ENCODE measurements at places on chromosomes 12 and 14.
A peak's percentile ranks its signal among the peaks of the same experiment; 100 is the strongest.

- DNase-seq: peak; percentile 39
Observed at GRCh38 chr12:106247674-106248311, at the start of gene CKAP4. TSS of gene CKAP4 (minus strand) at chr12:106248020. CDS start at chr12:106247851, 169 bp downstream.

DNA sequence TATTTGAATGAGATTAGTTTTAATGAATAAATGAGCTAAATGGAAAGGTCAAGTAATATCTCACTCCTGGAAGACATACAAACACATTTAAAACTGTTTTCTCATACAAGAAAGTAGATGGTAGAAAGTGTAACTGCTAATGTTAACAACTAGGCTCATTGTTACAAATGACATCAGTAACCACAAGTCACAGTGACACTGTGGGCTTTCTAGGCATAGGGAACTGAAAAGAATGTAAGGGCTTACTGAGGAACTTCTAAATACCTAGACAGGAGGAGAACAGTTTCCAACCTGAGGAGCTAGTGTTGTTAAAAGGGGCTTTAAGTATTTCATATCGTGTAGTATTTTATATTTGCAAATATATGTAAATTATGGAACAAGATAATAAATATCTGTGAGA lies 17.5 kb upstream of the ERGIC2 start:
- no peak for DNase-seq

- DNase-seq: no peak
Observed at GRCh38 chr12:6684609-6685008, 4.6 kb downstream of the ZNF384 start.

DNA sequence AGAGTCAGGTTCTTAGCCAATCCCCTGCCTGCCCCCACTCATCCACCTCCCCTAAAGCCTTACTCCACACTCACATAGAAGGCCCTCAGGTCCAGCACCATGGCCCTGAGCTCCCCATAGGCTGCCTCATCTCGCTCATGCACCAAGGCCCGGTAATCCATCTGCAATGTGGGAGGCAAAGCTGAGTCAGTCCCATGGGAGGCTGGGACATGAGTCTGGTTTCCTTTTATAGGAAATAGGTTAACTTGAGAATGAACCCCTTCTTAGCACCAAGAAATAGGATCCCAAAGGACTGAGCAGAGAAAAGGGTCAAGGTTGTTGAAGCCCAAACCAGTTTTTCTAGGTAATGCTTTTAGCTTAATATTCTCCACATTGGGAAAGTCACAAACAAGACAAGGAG lies 2.1 kb upstream of the EMC9 start:
- no peak for DNase-seq

GRCh38 chr12:49893753-49894750 lies 9.6 kb downstream of the FAIM2 start:
- DNase-seq: no peak

DNA sequence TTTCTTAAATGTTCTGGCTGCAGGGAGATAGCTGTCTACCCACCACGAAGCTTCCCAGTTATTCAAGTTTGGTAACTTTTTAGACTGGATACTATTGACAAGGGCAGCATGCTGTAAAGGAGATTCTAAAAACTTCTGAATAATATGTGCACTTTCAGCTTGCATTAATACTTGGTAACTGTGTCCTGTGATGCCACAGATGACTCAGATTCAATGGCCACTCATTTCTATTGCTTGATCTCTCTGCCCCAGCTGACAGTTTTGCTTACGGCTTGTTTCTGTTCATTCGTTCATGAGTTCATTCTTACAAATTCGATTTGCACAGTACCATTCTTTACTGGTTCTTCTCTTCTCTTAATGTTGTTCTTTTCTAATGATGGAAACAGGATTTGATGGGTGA lies 142.8 kb downstream of the PELI2 start:
- DNase-seq: no peak

- no peak for DNase-seq
Observed at GRCh38 chr12:63420206-63420644, 248.1 kb downstream of the DPY19L2 start.

DNA sequence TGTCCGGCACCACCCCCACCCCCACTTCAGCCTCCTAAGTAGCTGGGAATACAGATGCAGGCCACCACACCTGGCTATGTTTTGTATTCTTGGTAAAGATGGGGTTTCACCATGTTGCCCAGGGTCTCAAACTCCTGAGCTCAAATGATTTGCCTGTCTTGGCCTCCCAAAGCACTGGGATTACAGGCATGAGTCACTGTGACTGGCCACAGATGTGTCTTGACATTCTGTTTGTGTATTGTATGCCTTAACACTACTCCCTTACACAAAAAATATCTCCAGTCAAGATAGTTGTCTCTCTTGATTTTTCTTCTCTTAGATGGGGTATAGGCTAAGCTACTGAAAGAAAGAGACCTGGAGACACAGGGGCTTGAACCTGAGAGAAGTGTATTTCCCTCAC lies 17.6 kb downstream of the CLEC14A start:
- no peak for DNase-seq

GRCh38 chr14:55881577-55882241 lies 236.5 kb upstream of the PELI2 start:
- no peak for DNase-seq

DNA sequence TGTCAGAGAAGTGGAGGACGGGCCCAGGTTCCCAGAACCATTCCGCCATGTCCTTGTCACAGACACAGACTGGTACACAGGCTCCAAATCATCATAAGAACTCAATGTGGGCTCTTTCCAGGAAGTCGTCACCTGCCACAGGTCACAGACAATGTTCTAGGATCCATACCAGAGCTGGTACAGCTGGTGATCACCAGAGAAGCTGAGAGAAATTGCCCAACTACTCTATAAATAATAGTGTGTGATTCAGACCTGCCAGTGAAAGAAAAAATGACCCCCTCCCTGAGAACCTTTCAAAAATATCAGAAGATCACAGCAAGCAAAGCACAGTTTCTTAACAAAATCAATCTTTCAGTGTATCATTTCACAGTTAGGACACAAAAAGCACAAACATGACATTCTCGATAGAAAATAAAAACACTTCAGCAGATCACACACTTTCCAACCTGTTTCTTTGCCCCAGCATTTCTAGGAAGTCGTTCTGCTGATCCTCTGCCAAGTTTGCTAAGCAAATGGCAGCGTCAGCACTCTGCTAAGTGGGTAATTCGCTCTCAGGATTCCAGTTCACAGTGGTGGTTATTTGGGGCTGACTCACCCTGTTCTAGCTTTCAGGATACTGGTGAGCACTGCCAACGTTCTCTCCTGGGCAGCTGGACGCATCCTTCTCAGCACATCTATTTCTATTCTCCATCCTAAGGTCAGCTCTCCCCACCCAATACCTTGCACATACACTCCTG lies 223.3 kb upstream of the SFSWAP start:
- no peak for DNase-seq

- DNase-seq: no peak
Observed at GRCh38 chr12:132327336-132328171, 1.8 kb downstream of the GALNT9 start.

- DNase-seq: no peak
Observed at GRCh38 chr12:73057428-73057827, 785.3 kb downstream of the TRHDE start.

DNA sequence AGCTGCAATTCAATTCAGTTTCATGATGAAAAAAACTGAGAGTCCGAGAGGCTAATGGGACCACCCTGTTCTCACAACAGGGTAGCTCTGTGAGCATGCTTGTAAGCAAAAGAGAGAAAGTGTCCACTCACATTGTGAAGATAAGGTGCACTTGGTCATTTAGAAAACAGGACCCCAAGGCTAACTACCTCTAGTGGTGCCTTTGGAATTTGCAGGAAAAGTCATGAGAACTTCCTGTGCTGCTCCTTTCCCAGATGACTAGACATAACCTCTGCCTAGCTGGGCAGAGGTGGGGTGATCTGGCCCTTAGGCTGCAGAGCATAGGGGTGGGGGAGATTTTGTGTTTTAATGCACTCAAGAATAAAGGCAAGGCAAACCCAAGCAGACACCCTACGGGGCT lies 118.9 kb downstream of the STAB2 start:
- no peak for DNase-seq

DNA sequence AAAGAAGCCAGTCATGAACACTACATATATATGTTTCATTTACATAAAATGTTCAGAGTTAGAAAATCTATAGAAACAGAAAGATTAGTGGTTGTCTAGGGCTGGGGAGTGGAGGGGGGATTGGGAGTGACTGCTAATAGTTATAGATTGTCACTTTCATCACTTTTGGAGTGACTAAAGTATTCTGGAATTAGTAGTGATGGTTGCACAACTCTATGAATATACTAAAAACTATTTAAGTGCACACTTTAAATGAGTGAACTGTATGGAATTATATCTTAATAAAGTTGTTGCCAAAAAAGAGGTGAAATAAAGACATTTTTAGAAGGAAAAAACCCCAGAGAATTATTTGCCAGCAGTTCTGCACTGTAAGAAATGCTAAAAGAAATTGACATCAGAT lies 9.5 kb downstream of the CATSPERB start:
- no peak for DNase-seq

GRCh38 chr14:102828151-102828550 lies 50.9 kb downstream of the TRAF3 start:
- no peak for DNase-seq

GRCh38 chr14:44283836-44284235 lies 223.2 kb downstream of the FSCB start:
- no peak for DNase-seq

DNA sequence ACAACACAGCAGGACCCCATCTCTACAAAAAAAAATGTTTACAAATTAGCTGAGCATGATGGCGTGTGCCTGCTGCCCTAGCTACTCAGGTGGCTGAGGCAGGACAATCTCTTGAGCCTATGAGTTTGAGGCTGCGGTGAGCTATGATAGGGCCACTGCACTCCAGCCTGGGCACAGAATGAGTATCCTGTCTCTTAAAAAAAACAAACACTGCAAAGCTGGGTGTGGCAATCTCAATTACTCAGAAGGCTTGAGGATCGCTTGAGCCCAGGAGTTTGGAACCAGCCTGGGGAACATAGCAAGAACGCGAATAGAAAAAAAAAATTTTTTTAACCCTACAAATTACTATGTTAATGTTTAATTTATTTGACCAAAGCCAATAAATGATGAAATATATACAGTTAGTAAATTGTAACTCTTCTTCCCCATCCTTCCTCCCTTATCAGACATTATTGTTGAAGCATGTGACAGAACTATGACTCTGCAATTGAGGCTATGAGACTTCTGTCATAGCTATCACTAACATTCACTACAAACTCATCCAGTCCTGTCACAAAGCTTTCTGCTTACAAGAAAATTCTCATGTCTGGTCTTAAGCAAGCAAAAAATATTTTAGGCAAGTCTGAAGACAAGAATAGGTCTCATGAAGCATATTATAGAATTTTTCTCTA lies 9.8 kb downstream of the BTBD7 start:
- no peak for DNase-seq

- DNase-seq: no peak
Observed at GRCh38 chr12:75634244-75635222, 123.1 kb upstream of the KRR1 start.

GRCh38 chr14:56334458-56334857 lies 216.2 kb downstream of the PELI2 start:
- no peak for DNase-seq

DNA sequence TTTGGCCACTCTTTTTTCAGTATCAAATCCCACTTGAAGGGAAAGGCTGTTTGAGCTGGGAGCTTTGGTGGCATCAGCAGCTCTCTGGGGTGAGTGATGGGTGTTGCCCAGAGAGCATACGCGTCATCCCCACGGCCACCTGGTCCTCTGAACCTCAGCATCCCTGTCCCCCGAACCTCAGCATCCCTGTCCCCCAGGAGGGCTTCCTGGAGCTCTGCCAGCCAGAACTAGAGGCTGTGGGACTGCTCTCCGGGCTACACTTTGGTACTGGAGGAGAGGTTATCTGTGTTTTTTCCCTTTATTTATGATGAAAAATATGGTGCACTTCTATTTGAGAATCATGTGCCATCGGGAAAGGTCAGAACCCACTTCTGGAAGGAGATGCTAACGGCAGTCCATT lies 131.5 kb upstream of the RTL1 start:
- DNase-seq: no peak

- peak; percentile 57 for DNase-seq
Observed at GRCh38 chr12:8697476-8698131, at the start of gene RIMKLB. TSS of gene RIMKLB (plus strand) at chr12:8697991. CDS start at chr12:8713867, 15,876 bp downstream.

- DNase-seq: no peak
Observed at GRCh38 chr12:76899522-76899921, 20.7 kb upstream of the CSRP2 start.

- no peak for DNase-seq
Observed at GRCh38 chr12:113853491-113853890, 112.6 kb downstream of the RBM19 start.

- no peak for DNase-seq
Observed at GRCh38 chr14:95535226-95536021, 574 bp downstream of the GLRX5 start.

DNA sequence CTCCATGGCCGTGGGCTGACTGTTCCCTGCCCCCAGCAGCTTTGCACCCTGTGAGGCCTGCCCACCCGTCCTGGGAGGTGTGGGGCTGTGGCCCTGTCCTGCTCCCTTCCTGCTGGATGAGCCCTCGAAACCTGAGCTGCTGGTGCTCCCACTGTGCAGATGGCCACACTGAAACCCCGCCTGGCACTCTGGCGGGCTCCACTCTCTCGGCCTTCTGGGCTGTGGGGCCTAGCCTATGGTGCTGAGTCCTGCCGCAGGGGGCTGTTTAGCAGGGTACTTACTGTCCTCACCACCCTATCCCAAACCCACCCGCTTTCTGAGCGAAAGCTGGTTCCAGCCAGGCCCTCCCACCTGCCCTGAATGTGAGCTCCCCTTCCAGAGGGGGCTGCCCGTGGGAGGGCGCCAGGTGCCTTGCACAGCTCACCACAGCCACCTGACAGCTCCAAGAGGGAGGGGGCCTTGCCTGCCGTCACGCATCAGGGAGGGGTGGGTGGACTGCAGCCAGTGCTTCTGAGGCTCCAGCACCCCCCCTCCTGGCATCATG lies 7.3 kb downstream of the SLC25A47 start:
- no peak for DNase-seq

DNA sequence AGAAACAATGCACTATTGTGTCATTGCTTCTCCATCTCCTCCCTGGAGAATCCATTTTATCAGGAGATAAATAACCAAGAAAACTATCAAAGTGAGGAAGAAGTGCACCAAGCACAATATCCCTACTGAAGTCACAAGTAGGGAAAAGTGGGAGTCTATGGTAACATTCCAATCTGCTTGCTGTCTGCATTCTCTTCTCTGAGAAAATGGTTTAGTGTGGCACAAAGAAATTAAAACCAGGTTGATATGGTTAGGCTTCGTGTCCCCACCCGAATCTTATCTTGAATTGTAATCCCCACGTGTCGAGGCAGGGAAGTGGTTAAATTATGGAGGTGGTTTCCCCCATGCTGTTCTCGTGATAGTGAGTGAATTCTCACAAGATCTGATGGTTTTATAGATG lies 209.7 kb downstream of the PRKD1 start:
- no peak for DNase-seq

DNA sequence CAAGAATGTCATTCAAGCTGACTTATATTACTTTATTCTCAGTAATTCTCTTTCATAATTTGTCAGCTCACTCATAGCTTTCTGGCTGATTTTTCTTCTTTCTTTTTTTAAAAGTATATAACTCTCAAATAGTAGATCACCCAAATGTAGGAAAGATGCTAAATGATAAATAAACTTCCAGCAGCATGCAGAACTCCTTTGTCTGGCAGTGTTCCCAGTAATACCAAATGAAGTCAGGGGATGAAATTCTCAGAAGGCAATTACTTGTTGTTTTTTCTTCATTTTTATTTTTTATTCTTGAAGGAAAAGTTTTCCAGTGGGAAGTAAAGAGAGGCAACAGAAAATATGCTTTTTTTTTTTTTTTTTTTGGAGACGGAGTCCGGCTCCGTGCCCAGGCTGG lies 133.3 kb upstream of the SLCO1C1 start:
- no peak for DNase-seq

- DNase-seq: no peak
Observed at GRCh38 chr14:67917006-67917405, 97.4 kb downstream of the RAD51B start.
